SJCRH30 (cell line): ENCODE measurements at places on chromosomes 16 and 17. TPM values are rescaled to one million over a fixed set of nuclear protein-coding genes. Genes with fewer than 3 reads are reported as not detected.

GRCh38 chr17:5788266-5788900, 204.1 kb upstream of the NLRP1 start:
- DNase-seq: no peak

DNA sequence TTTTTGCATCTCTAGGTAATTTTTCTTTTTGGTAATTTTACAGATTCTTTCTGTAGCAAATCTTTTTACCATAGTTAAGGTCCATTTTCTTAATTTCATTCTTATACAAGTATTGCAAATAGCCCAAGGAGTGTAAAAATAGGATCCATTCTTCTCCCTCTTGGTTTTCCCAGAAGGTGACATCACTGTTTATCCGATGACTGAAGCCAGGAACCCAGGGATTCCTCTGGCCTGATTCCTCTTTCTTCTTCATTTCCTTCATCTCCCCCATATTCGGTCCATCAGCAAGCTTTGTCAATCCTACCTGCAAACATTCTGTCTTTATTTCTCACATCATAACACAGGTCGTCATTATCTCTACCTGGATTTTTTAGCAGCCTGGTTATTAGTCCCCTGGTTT, 5.3 kb downstream of the RBBP6 start:
- DNase-seq: no peak

- DNase-seq: no peak
These were observed 13.0 kb downstream of the SLC38A10 start for GRCh38 chr17:81282141-81282540.

DNA sequence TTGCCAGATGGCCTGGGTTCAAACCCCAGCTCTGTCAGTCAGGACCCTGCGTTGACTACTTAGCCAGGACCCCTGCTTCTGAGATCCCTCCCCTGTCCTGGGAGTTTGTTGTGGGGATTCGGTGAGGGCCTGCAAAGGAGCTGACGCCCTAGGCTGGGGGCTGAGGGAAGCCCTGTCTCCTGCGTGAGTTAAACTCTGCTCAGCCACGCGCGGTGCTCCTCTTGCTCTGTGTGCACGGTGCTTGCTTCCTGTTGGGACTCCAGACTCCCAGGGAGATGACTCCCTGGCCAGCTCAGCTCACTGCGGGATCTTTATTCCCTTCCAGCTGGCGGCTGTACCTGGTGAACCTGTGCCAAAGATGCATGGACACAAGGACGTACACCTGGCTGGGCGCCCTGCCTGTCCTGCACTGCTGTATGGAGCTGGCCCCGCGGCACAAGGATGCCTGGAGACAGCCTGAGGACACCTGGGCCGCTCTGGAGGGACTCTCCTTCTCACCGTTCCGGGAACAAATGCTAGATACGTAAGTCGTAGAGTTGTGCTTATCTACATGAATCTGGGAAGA, 37.4 kb downstream of the RNF213 start:
- no peak for DNase-seq

DNA sequence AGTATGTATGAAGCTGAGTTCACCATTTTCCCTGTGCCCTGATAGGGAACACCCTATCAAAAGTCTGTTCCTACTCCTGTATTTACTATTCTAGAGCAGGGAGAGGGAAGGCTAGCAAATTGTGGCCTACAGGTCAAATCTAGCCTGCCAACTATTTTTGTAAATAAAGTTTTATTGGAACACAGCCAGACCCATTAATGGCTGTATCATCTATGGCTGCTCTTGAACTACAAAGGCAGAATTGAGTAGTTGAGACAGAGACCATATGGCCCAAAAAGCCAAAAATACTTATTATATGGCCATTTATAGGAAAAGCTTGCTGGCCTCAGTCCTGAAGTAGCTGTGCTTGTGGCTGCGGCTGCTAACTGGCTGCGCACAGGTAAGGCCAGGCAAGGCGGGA, 4.3 kb upstream of the ALDOC start:
- no peak for DNase-seq

- no peak for DNase-seq
These were observed 24.5 kb downstream of the SOCS1 start for GRCh38 chr16:11231367-11231970.

- DNase-seq: no peak
These were observed 201.8 kb downstream of the SLC39A11 start for GRCh38 chr17:72890711-72891110.

DNA sequence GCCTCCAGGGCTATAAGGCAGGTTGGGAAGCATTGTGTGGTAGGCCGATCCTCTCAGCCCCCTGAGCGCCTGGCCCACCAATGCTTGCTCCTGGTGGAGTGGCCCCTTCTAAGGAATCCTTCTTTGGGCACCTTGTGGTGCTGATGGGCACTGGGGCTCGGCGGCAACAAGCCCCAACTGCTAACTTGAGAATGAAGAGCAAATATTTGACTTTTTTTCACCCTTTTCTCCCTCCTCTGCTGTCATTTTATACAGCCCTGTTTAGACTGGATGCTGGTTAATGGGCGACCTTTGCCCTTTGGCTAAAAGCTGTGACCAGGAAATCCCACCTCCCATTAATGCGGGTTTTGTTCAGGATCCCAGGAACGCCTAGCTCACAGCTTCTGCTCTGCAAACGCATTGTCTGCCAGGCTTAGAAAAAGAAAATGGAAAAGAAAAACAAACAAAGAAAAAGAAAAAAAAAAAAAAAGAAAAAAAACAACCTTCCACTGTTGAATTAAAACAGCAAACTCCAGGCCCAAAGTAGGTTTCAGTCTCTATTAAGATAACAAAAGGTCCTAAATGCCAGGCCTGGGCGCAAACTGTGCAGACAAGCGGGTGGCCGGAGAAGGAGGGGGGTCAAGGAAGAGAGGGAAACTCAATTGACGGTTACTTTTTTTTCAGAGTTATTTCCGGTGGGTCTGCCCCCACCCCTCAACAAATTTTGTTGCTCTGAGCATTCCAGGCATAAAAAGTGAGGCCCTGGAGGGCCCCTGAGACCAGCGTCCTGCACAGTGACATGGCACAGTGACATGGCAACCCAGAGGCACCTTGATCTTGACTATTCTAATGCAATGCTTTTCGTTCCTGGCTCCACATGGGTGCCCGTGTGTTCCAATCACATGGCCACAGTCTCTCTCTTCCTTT, 301.4 kb downstream of the MAF start:
- DNase-seq: no peak

DNA sequence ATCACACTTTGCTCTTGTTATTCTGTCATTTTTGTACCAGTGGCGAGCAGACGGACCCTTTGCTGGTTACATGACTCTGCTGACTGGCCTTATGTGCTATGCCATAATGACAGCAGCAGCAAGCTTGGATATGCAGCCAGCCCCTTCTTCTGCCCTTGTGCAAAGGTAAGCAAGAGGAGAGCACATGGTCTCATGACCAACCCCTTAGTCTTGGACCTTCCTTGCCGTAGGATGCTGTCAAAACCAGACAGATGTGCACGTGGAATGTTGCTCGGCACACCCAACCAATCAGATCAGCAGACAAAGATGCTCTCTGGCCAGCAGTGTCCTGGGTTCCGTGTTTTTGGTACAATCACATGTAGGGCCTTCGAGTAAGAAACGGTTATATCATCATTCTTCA, 4.8 kb upstream of the N4BP1 start:
- no peak for DNase-seq

GRCh38 chr17:4229627-4230541, 33.9 kb downstream of the ANKFY1 start:
- peak; percentile 55 for DNase-seq

- peak; percentile 86 for DNase-seq
These were observed 122.3 kb upstream of the CIBAR2 start for GRCh38 chr16:85234310-85235204.

- DNase-seq: peak; percentile 45
These were observed 4.7 kb downstream of the ZNF750 start for GRCh38 chr17:82835122-82835521.

DNA sequence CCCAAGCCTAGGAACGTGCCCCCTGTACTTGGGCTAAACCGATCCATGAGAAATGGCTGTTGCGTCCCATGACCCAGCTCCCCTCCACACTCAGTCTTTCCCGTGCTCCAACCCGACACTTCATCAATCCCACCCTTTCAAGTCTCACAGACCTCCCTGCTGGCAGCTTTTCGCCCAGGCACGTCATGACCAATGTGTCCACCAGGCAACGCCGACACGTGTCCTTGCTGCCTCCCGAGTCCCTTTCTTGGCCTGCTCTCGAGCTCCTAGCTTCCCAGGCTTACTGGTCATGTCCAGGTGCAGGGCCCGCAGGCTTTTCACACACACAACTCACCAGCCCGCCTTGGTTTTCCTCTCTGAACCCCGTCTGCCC, 12.2 kb downstream of the MNT start:
- no peak for DNase-seq

GRCh38 chr16:57608462-57609113, 19.8 kb upstream of the ADGRG1 start:
- DNase-seq: no peak

DNA sequence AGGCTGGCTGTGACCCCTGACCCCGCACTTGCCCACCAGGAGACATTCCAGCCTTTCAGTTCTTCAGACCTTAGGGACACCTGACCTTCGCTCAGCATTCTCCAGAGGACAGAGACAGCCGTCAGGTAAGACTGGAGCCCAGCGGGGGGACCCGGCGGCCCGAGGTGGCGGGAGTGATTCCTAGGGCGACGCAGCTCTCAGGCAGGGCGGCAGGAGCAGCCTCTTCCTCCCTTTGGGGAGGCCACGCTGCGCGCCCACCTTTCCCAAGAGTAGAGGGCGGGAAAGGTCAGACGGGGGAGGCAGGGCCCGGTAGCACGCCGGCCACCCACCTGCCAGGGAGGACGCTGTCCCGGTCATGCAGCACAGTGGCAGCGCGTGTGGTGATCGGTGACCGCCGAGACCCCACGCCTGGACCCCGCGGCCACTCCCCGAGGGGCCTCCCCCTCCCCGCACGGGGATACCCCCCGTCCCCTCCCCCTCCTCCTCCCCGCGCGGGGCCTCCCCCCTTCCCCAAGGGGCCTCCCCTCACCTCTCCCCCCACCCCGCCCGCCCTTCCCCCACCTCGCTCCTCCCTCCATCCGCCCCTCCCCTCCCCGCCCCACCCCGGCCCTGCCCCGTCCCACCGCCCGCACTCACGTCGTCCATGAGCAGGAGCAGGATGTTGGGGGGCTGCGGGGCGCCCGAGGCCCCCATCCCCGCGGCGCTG, 472 bp downstream of the GALNS start:
- no peak for DNase-seq

GRCh38 chr16:74524117-74524516, 82.8 kb downstream of the GLG1 start:
- no peak for DNase-seq

GRCh38 chr17:73482251-73482716, 162.0 kb downstream of the SDK2 start:
- DNase-seq: no peak

GRCh38 chr16:82300374-82300951, 130.4 kb upstream of the MPHOSPH6 start:
- DNase-seq: no peak

DNA sequence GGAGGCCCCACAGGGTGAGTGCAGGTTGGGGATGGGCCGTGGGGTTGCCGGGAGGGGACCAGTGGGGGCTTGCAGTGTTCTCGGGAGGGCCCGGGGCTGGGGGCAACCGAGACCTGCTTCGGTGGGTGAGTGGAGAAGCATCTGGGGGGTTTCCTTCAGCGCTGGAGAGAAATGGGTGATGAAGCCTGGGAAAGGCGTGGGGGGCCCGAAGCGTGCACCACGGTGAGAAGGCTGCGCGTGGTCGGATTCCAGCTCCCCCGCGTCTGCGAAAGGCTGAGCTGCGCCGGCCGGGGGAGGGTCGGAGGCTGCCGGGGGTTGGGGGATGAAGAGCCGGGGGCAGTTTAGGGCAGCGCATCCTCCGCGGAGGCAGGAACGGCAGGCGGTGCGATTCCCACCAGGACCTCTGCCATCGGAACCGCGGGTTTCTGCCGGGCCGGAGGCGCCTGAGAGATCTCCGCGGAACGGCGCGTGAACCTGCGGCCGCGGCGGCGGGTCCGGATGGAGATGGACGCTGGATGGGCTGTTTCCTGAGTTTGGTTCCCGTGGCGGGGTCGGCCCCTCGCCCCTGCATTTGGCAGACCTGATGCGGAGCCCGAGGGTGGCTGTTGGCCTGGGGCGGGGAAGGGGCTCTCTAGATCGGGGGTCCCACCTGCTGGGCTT, 6.9 kb upstream of the SSTR5 start:
- no peak for DNase-seq

DNA sequence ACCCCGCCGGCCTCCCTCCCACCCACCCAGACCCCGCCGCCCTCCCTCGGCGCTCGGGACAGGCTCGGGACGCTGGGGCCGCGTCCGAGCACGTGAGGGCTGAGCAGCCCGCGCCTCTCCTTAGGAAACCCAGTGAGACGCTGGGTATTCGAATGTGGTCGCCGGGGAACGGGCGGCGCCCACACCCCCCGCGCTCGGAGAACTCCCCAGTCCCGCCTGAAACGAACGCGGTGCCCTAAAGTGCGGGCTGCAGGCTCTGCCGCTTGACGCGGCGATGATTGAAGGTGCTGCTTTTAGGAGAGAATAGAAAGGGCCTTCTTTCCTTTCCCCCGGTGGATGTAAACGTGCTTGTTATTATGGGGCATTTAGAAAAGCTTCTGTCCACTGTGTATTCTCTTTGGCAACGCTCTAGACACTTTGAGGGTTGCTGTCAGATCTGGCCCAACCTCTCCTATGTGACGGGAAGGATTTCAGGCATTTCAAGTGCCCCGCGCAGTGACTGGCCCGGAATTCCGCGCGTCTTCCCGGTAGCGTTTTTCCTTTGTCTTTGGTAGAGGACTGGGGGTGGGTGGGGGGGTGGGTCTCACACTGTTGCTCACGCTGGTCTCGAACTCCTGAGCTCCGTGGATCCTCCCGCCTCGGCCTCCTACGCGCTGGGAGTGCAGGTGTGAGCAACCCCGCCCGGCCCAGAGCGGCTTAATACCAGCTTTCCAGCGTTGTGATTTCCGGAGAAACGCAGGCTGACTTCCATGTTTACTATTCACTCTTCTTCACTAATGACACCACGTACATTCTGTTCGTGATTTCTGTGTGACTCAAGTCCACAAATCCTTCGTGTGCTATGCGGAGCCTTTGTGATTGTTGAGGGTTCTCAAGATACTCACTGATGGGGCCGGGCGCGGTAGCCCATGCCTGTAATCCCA, 21.8 kb upstream of the FOXK2 start:
- DNase-seq: peak; percentile 77

GRCh38 chr17:50288306-50288705, 14.0 kb downstream of the TMEM92 start:
- DNase-seq: no peak

- no peak for DNase-seq
These were observed 42.1 kb downstream of the TK2 start for GRCh38 chr16:66507731-66508239.

GRCh38 chr17:7307686-7308624, 527 bp downstream of the EIF5A start:
- no peak for DNase-seq

- DNase-seq: no peak
These were observed 257.6 kb downstream of the FOXL1 start for GRCh38 chr16:86835982-86836381.

GRCh38 chr17:42202696-42203095, 8.4 kb upstream of the GHDC start:
- no peak for DNase-seq

Gene RMI2
- total RNA-seq: 28.2 and 33.0 TPM in 2 replicates

Gene CLDN6
- not detected in 2 replicates for total RNA-seq

Gene ST6GALNAC1
- total RNA-seq: not detected in 2 replicates

Gene ATP2A3
- total RNA-seq: 1.9 and 2.0 TPM in 2 replicates

Gene TAOK1
- total RNA-seq: 57.5 and 66.3 TPM in 2 replicates
